ENCODE measurements at places on chromosomes 3 and 15.

DNA sequence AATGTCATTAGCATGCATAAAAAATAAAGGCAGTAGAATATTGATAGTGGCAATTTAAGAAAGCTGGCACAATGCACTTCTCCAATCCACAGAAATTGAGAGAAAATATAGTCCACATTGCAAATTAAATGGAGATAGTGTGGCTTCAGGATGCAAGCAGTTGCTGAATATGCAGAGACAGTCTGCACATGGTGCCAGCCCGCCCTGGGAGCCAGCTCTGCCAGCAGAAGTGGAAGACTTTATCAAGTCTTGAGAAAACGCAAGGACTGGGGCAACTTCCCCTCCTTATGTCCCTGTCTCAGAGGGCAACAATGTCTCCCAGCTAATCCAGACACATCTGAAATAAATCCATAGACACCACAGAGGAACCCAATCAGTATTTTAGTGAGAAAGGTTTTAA lies 57.2 kb downstream of the MB21D2 start:
- no peak for DNase-seq

- DNase-seq = no peak
Measured at GRCh38 chr15:59595434-59595915, 16.1 kb upstream of the GCNT3 start.

GRCh38 chr3:88076712-88077111 lies 17.7 kb downstream of the ZNF654 start:
- DNase-seq = no peak

DNA sequence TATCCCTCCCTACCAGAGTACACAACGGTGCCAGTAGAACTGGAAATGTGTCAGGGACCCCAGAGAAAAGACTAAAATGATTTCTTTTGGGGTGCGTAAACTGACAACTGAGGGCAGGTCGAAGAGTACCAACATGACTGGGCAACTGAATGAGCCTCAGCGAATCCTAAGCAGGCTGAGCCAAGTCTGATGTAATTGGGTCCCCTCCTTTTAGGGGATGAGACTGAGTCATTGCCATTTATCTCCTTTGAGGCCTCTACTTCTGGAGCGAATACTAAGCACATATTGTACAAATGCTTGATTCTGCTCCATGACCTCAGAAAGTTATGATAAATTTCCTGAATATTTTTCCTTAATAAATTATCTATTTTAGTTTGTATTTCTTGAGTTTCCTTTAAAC lies 17.3 kb upstream of the GPR156 start:
- DNase-seq = no peak

DNA sequence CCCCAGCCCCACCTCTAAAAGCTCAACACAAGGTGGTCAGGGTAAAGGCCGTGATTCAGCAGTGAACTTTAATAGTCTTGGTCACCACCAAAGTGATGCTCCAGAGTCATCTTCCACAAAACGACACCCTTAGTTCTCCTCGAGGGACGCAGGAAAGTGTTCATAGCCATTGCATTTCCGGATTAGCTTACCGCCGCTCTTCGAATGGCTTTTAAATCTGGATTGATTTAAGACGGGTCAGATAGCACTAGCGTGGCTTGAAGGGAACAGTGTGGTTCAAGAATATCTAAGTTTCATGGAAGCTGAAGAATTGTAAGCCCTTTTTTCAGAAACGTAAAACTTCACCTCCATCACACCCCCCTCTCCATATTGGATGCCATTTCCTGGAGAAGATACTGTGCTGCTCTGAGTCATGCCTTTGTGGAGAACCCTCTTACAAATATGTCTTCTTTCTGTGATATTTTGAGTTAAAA lies 829 bp downstream of the RNF7 start:
- DNase-seq = peak; percentile 49

GRCh38 chr3:183454064-183454463 lies 25.6 kb upstream of the MCF2L2 start:
- DNase-seq = no peak

- DNase-seq = no peak
Measured at GRCh38 chr3:95088464-95088863, 1025.6 kb downstream of the NSUN3 start.

DNA sequence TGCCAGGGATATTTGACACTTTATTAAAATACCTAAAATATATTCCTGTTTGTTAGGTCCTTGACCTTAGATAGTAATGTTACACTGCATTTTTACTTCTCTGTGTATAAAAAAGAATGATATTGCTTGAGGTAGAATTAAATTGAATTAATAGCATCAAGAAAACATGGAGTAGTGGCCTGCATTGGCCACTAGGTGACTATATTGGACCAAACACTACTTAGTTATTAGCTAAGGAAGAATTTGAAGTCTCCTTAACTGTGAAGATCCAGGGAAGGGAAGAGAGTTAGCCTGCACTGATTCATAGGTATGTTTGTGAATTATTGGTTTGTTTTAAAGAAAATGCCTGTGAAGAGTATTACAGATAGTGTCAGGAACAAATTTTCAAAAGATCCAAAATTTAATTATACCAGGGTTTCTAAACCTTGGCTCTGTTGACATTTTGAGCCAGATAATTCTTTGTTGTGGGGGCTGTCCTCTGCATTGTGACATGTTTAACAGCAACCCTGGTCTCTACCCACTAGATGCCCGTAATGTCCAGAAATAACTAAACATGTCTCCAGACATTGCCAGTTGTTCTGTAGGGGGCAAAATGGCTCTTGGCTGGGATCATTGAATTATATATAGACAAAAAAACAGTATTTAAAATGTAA lies 103.6 kb upstream of the THSD4 start:
- DNase-seq = peak; percentile 57

- DNase-seq = no peak
Measured at GRCh38 chr15:38533926-38534325, 30.7 kb downstream of the RASGRP1 start.

GRCh38 chr15:76343313-76343996 lies 6.9 kb downstream of the ISL2 start:
- DNase-seq = no peak

DNA sequence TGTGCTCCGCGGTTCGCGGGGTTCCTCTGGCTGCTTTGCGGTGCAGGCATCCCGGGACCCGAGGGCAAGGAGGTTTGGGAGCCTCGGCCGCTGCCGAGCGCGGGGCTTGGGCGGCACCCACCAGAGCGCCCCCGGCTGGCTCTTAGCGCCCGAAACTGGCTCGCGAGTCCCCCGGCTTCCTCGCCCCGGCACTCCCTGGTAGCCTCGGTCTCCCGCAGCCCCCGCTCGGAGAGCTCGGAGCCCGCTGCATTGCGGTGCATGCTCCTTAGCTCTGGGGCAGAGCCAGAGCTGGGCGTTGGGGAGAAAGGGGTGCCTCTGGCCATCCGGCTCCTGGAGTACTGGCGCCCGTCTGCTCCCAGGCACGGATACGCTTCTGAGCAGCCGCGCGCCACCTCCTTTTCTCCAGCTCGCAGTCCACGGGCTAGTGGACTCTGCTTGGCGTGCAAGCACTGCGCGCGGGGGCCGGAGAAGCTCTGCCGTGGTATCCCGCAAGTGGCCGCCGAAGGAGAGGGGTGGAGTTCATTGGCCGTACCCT lies 753 bp downstream of the EPHB1 start:
- no peak for DNase-seq

- DNase-seq = peak; percentile 55
Measured at GRCh38 chr3:27431116-27431515, 53.1 kb downstream of the SLC4A7 start.

DNA sequence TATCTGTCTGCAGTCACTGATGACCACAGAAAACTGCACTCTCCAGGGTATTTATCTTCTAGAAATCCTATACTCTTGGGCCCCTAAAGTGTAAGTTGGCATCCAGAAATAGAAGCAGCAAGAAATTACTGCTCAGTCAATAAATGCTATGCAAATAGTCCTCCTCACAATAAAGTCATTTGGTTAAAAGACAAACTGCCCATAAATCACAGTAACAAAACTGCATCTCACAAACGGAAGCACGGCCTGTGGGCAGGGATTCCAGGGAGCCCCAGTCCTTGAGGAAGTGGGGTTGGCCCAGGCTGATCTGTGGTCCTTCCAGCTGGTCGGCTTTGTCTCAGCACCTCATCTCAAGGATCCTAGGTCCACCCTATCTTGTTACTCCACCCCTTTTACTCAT lies 29.7 kb upstream of the SPATA12 start:
- DNase-seq = no peak

DNA sequence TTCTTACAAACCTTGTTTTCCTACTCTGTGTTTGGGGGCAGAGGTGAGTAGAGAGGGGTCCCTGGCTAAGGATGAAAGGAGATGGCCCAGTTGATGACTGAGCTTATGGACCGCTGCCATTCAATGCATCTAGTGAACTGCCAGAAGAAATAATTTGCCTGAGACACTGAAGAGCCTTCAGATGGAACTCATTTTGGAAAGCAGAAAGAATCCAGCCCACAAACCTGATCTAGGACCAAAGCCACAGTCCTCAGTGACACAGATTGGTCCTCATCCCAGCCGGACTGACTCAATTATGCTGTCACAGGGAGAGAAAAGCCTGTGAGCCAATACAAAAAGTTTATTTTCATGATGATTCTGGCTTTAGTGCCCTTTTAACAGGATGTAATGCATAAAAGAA lies 82.7 kb downstream of the CD47 start:
- no peak for DNase-seq

- DNase-seq = no peak
Measured at GRCh38 chr15:84819791-84820190, 2.6 kb downstream of the ALPK3 start.

DNA sequence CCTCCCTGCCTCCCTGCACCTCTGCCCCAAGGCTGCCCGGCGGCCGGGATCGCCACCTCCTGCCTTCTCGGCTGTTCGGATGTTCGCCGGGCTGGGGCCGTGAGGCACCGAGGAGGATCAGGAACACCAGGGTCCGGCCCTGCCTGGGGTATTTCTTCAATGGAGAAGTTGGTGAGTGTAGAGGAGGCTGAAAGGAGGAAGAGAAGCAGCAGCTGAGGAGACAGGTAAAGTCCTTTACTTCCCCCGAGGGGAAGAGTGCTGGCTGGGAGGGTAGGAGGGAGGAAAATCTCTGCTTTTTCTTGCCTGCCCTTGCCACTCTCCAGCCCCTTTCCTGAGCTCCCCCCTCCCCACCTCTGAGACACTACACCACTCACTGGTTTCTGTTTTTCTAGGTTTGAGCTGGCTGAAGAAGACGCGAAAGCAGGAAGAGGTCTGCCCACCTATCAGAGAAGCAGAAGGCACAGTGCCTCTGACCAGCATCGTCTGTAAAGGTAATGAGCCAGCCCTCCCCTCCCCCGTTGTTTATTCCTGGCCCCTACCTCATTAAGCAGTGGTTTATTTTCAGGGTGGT lies 519 bp downstream of the ASB7 start:
- DNase-seq = peak; percentile 14

DNA sequence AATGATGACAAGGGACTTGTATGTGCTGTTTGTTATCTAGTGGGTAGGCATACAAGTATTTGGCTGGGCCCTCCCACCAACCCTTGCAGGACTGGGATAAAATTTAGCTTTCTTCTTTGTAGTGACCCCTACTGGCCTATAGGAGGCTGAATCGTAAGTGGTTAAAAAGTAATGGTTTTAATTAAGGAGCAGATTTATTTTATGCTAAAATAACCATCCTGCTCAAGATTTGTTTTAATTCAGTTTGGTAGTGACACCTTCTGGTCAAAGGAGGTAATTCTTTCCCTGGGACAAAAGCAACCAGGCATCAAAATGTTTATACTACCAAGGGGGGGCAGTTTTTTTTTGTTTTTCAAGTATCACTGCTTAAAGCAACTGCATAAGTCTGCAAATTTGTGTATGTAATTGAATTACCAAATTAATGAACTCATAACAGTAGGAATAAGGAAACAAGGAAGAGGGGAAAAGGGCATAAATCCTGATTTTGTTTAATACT lies 70.7 kb downstream of the TOP2B start:
- peak; percentile 5 for DNase-seq

- DNase-seq = no peak
Measured at GRCh38 chr3:155737844-155738460, 6.9 kb downstream of the PLCH1 start.

DNA sequence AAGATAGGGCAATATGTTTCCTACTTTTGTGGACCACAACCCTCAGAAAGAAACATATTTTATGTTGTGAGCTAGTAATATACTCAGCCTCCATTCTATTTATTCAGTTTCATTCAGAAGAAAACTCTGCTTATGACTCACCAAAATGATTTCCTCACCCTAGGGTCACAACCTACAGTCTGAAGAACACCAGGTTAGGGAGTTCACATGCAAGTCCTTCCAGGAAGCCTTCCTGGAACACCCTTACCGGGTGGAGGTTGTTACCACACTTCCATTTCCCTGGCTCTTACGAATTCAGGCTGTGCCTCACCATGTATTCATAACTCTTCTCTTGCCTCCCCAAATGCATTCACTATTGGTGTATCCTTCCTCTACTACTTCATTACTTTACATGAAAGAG lies 228.0 kb upstream of the ADAMTS9 start:
- DNase-seq = peak; percentile 28

- DNase-seq = no peak
Measured at GRCh38 chr3:138594935-138595610, 1.0 kb upstream of the CEP70 start.

DNA sequence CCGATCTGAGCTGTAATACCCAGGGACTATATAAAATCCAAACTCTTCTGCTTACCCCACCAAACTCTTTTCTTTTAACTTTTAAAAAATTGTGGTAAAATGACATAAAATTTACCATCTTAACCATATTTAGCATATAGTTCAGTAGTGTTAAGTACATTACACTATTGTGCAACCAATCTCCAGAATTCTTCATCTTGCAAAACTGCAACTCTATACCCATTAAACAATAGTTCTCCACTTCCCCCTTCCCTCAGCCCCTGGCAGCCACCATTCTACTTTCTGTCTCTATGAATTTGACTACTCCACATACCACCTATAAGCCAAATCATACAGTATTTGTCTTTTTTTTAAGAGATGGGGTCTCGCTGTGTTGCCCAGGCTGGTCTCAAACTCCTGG lies 38.7 kb downstream of the SENP8 start:
- no peak for DNase-seq

DNA sequence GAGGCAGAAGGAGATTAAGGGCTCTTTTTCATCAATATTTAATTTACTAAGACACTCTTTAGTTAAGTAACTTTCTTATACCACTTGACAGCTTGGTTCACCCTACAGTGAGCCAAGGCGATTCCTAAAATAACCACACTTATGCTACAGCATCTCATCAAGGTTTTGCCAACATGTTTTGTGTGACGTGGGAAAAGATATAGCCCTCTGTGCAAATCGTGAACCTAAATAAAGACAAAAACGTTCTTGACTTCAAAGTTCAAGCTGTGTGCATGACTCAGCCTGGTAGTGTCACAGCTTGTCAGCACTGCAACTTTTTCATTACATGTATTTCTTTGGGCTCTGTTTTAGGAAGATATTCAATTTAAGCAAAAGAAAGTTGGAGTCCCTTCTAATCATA lies 297.0 kb upstream of the EPHA3 start:
- no peak for DNase-seq

- DNase-seq = peak; percentile 54
Measured at GRCh38 chr3:165185707-165186327, 10.4 kb downstream of the SLITRK3 start.

DNA sequence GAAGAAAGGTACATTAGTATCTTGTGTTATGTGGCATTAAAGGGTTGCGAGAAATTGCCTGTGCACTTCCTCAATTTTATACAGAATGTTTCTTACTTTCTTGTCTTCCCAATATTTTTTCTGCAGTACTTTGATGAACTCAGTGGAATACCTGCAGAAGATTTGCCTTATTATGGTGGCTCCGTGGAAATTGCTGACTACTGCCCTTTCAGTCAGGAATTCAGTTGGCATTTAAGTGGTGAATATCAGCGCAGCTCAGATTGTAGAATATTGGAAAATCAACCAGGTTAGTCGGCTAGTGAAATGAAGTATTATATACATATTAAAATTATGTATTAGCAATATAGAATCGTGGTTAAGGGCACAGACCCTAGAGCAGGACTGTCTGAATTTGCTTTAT lies 61.3 kb downstream of the LMLN start:
- no peak for DNase-seq

- DNase-seq = no peak
Measured at GRCh38 chr3:46102059-46102779, 74.9 kb upstream of the XCR1 start.
